CD4-positive, CD25-positive, alpha-beta regulatory T cell (primary cell): ENCODE measurements at places on chromosomes 5 and 9.

GRCh38 chr5:62773460-62773859, 194.8 kb downstream of the LRRC70 start:
- no peak for DNase-seq

GRCh38 chr5:133421394-133421793, 190.9 kb downstream of the FSTL4 start:
- DNase-seq = peak; percentile 11

- DNase-seq = no peak
Measured at GRCh38 chr9:130421154-130421801, 23.5 kb upstream of the ASS1 start.

- no peak for DNase-seq
Measured at GRCh38 chr5:74468421-74468820, 172.1 kb downstream of the ENC1 start.

- no peak for DNase-seq
Measured at GRCh38 chr5:138574744-138575193, 432 bp downstream of the HSPA9 start.

GRCh38 chr9:130110166-130110565, 56.5 kb downstream of the GPR107 start:
- DNase-seq = no peak

- no peak for DNase-seq
Measured at GRCh38 chr9:78486661-78487060, 189.7 kb downstream of the PSAT1 start.

- no peak for DNase-seq
Measured at GRCh38 chr5:132363431-132364112, 5.9 kb upstream of the SLC22A5 start.

DNA sequence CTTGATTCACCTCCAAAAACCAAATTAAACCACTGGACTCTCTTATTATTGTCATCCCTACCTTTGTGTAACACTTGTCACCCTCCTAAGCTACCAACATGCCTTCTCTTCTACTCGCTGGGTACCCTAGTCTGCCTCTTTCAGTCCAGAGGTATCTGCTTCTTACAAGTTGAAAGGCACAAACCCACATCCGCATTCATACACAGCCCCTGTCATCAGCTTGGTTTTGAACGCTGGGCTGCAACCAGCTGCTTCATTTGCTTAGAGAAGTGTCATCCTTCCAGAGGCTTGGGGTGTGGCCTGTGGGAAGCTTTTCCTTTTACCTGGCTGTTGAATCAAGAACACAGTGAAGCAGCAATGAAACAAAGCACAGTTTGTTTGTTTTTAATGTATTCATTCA, 138.8 kb upstream of the WWC1 start:
- peak; percentile 9 for DNase-seq

DNA sequence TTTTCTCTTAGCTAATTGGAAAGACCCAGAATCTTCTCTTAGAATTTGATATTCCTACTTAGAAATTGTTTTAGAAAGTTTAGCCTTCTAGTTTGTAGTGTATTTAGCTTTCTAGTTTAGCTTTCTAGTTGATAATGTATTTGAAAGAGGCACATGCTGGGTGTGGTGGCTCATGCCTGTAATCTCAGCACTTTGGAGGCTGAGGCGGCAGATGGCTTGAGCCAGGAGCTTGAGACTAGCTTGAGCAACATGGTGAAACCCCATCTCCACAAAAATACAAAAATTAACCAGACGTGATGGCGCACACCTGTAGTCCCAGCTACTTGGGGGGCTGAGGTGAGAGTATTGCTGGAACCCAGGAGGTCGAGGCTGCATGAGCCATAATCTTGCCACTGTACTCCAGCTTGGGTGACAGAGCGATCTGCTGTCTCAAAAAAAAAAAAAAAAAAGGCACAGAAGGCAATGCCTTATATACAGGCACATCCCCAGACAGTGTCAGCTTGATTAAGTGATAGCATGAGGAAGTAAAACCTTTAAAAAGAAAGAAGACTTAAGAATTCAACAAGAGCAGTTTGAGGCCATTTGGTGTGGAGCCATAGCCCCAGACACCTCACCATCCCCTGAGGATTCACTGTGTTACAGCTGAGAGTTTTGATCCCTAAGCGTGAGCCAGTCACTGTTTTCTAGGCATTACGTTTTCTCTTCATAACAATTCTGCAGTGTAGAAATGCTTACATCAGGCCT, 34.6 kb downstream of the ZSWIM6 start:
- DNase-seq = no peak

DNA sequence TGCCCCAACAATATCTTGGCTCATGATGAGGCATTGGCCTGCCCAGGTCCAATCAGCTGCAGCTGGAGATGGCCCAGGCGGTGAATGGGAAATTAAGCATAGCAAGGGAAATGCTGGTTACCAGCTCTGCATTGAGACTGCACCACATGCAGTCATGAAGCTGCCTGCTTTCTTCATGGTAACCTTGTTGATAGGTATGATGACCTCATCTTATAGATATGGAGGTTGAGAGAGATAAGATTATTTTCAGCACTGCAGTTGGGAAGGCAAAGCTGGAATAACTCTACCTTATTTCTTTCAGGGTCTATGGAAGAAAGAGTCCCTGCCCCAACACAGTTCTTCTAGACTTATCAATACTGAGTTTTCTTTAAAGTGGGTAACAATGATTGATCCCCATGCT, 180.1 kb downstream of the ICE1 start:
- DNase-seq = no peak

DNA sequence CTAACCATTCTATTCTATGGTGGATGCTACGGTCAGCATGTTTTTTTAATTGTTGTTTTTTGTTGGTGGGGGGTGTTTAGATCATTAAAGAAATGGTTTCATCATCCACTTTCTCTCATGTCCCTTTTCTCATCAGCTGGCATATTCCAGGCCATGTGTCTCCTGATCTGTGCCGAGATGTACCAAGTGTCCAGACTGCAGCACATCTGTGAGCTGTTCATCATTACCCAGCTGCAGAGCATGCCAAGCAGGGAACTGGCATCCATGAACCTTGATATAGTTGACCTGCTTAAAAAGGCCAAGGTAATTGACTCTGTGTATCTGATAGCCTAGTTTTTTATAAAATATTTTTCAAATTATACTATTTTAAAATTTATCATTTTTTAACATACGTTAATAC, 38.9 kb downstream of the GLRX start:
- DNase-seq = no peak

GRCh38 chr9:70479880-70480291, 65.4 kb upstream of the KLF9 start:
- no peak for DNase-seq

DNA sequence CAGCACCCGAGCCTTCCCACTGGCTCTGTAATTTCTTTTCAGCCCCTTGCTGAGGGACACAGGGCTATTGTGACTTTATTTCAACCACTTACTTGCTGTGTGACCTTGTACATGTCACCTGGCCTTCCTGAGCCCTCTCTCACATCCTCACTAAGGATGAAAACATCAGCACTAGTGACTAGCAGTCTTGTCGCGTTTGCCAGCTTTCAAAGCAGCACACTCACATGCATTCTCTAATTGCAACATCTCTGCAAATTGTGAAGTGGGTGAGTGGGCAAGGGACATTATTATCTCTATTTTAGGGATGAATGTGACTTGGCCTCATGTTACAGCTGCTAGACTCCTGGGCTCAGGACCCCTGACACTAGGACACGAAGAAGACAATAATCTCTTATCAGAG, 144.5 kb downstream of the SEC61B start:
- DNase-seq = no peak

DNA sequence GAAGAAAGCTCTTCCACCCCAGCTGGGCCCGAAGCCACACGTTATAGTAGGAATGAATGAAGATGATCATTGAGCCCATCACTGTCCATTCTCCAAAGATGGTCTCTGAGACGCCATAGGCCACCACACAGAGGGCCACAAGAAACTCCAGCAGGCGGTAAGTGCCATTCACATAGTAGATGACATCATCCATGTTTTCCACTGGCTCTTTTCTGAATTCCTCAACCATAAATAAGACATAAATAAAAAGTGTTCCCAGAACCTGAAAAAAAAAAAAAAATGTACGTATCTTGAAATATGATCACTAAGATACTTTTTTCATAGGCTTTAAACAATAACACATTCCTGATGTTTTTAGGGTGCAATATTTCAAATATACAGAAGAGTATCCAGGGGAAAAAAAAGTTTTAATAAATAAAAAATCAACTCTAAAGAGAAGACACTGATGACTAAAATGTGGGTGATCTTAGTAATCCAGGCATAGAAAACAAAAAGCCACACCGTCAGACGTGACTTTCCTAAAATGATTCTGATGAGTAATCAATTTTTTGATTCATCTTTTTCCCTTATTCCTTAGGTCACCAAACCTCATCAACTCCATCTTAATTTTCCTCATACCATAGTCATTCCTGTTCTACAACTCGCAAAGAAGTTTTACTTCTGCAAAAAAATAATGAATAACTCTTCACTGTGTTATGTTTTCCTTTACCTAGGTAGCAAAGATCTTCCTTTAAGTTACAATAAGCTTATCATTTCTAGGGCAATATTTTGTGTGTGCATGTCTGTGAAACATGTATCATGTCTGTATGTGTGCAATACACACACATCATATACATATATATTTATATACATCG, 47.8 kb downstream of the RNF145 start:
- no peak for DNase-seq

DNA sequence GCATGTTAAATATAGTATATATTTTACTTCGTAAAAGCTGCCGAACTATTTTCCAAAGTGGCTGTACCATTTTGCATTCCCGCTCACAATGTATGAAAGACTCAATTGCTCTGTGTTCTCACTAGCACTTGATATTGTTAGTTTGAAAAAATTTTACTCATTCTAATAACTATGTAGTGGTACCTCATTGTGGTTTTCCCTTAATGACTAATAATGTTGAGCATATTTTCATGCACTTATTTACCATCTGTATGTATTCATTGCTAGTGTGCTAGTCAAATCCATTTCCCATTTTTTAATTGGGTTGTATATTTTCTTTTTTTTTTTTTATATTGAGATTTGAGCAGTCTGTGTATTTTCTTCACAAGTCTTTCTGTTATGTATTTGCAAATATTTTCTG, 58.4 kb downstream of the RANBP17 start:
- DNase-seq = no peak

DNA sequence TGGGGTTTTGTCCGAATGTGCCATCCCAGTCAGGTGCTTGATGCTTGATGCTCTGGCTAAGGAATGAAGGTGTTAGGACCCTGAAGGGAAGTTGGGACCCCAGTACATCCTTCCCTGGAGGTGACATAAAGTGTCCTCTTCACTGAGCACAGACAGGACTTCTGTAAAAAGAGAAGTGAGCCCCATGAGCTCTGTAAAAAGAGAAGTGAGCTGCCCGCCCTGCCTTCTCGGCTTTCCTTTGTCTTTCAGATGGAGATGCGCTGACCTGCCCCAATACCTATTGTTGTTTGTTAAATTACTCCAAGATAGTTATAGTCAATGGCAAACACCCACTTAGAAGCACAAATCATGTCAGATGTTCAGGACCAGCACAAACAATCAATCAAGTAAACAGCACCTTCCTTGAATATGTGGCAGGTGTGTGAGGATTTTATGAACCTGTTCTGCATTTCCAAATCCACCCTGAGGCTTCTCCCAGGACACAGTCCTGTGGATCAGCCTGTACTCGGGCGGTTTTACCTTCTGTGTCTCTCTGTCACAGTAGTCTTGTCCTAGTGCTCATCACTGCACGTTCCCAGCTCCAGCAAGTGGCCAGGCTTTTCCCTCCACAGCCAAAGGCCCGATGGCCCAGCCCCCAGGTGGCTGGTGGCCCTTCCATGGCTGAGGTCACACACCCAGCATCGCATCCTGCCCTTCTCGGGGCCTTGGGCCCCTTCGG, 191.4 kb downstream of the MTRR start:
- no peak for DNase-seq

- no peak for DNase-seq
Measured at GRCh38 chr5:168624850-168625364, 45.7 kb upstream of the PANK3 start.

GRCh38 chr9:124899845-124900244, 37.9 kb downstream of the ARPC5L start:
- DNase-seq = no peak

DNA sequence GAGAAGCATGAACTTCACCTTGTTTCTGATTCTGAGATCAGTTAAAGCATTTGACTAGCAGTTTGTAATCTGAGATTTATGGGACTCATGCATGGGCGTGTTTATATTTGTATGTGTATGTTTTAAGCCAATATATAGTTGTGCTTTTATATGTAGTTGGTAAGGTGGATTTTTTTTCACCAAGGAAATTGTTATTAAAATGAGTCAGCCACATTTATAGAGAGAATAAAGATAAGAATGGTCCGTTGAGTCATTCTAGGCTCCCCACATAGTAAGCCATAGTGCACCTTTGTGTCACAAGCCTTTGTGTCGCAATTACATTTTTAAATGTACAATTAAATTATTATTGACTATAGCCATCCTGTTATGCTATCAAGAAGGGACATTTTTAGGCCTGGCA, 89.0 kb downstream of the NLN start:
- DNase-seq = no peak

- no peak for DNase-seq
Measured at GRCh38 chr5:146520731-146521130, 4.7 kb upstream of the GPR151 start.

- no peak for DNase-seq
Measured at GRCh38 chr5:35161652-35162273, 68.5 kb downstream of the PRLR start.

GRCh38 chr5:120960510-120960909, 496.4 kb downstream of the PRR16 start:
- no peak for DNase-seq

- DNase-seq = peak; percentile 51
Measured at GRCh38 chr9:75147638-75148037, 59.3 kb downstream of the OSTF1 start.

GRCh38 chr9:120442308-120442995, 137.5 kb downstream of the CDK5RAP2 start:
- no peak for DNase-seq

- DNase-seq = no peak
Measured at GRCh38 chr9:127934248-127934647, 3.4 kb downstream of the DPM2 start.

DNA sequence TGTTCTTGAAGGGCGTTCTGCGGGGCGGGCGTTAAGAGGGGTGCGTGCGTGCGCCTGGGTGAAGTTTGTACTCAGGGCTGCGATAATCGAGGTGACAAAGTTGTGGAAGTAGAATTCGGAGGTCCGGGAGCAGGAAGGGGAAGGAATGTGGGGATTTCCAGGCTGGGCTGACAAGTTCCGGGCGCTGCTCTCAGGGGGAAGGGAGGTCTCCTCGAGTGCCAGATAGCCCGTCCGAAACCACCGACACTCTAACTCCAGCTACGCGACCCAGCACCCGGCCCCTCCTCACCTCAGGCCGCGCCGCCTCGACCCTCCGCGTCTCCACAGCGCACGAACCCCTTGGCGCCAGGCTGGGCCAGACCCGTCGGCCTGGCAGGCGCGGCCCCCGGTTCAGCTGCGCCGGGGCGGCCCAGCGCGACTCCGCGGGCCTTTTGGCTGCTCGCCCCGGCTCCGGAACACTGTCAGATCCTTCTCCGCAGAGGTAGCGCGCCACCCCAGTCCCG, at the start of gene IL6ST:
Gene IL6ST, minus strand, starts transcription at position 469 of the 503 bp plus-strand sequence. CDS start 18,685 bp downstream, outside the sequence.
- DNase-seq = peak; percentile 36

DNA sequence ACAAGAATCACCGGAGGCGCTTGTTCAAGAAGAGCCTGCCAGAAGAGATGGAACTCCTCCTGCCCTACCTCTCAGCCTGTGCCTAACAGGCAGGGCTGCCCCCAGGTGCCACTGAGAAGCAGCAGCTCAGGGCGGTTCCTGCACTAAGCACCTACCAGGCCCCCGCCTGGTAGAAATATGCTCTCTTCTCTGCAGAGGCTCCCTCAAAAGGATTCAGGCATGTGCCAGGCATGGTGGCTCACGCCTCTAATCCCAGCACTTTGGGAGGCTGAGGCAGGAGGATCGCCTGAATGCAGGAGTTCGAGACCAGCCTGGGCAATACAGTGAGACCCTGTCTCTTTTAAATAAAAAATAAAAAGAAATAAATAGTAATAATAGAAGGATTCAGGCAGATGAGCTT, 6.0 kb downstream of the VDAC1 start:
- DNase-seq = no peak
